ENCODE measurements at places on chromosomes 11 and 22.
A peak's percentile ranks its signal among the peaks of the same experiment; 100 is the strongest.

- peak; percentile 53 for DNase-seq
Observed at GRCh38 chr11:62054484-62055121, 69.2 kb upstream of the INCENP start.

- DNase-seq = peak; percentile 12
Observed at GRCh38 chr11:1738380-1738779, 12.0 kb downstream of the IFITM10 start.

DNA sequence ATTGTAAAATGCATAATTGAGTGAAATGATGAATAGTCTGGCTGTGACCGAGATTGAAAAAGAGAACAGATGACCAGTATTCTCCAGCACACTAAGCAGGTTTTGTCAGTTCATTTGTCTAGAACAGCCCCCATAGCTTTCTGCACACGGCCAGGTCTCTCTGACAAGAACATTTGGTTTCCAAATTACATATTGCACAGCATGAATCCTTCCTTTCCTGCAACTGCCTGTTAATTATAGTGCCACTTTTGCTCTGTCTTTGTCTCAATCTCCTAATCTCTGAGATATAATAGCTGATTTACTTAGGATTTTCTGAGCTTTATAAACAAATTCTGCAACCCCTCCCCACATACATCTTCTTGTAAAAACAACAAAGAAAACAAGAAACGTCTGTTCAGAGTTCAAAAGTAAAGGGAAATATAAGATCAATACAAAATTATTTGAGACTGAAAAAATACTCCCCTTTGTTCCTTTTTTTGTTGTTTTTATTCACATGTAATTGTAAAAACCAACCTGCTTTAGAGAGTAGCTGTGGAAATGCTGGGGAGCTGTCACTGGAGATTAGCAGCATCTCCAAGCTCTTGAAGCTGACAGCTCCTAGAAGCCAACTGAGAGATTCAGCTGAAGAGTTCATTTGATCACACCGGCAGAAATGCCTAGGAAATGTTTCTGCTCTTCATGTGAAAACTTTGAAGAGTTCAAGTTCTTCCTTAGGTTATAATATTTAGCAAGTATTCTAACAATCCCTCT lies 998.1 kb downstream of the DLG2 start:
- no peak for DNase-seq

GRCh38 chr11:65558930-65559509 lies 861 bp upstream of the LTBP3 start:
- no peak for DNase-seq

- DNase-seq = peak; percentile 63
Observed at GRCh38 chr22:23750714-23751440, at the start of gene ZNF70. Gene ZNF70 (minus strand): TSS chr22:23751112. CDS start chr22:23745140, 5,972 bp downstream.

DNA sequence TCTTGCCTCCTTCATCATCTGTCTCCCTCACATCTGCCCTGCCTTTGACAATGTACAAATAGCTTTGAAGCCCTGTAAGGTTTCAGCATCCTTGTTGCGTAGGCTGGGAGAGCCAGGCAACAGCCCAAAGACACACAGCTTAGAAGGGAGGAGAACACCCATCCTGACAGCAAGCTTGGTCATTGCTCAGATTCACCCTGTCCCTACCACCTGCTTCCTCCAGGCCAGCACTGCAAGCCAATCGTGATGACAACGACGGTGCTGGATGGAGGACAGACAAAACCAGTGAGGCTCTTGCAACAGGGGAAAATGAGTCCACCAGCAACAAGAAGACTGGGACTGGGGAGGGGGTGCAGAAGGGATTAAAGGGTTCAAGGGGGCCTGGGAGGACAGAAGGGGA lies 32.9 kb upstream of the CD5 start:
- no peak for DNase-seq

- no peak for DNase-seq
Observed at GRCh38 chr11:125279676-125280418, 115.3 kb downstream of the PKNOX2 start.

DNA sequence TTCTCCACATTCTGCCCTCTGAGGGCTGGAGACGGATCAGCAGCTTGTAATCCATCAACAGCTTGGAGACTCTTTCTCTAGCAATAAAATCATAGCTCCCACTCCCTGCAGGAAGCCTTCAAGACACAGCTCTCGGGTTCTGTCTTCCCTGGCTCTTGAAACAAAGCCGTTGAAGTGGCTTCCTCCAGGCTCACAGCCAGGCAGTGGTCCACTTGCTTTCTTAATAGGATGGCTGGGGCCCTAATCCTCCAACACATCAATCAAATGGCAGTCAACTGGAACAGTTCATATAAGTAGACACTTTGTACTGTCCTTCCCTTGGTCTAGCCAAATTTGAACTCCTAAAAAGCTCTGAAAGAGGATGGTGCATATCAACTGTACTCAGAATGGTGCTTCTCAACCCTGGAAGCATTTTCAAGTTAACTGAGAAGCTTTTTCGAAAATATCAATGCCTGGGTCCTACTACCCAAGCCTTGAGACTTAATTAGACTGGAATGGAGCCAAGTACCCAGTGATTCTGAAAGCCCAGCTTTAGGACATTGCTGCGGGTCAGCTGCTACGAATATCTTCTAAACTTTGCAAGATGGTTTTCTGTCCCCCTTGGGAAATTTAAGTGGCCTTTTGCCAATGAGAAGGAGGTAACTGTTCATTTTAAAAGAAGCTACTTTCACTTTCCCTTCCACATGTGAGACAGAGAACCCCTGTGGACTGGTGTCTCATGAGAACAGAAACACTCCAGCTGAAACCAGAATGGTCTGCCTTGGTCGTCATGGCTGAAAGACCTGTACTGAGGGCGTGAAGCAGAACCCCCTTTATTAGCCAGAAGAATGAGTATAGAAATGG lies 74.7 kb downstream of the SC5D start:
- peak; percentile 57 for DNase-seq

DNA sequence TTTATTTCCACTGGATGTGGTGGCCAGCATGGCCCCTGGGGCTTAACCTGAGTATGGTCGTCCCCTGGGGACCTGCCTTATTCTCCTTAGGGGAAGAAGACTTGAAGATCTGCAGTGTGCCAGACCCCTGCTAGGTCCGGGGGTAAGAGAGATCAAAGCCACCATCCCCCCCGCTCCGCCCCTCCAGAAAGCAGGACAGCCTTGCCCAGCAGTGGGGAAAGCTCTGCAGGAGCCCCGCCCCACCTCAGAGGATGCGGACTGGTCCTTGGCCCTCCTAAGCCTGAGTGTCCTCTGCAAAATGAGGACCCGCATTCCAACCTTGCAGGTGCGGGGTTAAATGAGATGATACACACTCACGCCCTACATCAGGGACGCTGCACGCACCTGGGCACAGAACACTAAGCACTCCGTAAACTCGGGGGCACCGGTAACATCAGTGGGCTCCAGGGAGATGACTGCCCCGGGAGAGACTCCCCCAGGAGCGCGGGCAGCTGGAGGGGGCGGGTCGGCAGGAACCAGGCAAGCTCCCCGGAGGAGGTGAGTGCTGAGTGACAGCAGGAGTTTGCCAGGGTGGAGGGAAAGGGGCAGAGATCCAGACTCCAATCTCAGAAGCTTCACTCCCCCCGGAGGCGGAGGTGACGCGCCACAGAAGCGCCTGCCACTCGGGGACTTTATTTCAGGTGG lies 564 bp upstream of the ANO1 start:
- no peak for DNase-seq

GRCh38 chr11:1937616-1938342 lies 9.4 kb upstream of the MRPL23 start:
- no peak for DNase-seq

DNA sequence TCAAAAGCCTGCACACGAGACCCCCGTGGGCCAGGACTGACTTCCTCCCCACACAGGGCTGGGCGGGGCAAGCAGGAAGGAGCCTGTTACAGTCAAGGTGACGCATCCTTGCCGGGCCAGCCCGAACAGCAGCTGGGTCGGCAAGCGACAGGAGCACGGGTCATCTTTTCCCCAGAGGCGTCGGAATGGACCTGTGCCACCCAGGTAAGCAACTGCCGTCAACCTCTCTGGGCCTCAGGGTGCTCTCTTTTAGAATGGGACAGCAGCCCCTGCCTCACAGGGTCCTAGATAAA lies at the start of gene CYTH4:
TSS of gene CYTH4 (plus strand) at position 124 of the 293 bp plus-strand sequence. CDS start at position 186, 62 bp downstream.
- DNase-seq = no peak

DNA sequence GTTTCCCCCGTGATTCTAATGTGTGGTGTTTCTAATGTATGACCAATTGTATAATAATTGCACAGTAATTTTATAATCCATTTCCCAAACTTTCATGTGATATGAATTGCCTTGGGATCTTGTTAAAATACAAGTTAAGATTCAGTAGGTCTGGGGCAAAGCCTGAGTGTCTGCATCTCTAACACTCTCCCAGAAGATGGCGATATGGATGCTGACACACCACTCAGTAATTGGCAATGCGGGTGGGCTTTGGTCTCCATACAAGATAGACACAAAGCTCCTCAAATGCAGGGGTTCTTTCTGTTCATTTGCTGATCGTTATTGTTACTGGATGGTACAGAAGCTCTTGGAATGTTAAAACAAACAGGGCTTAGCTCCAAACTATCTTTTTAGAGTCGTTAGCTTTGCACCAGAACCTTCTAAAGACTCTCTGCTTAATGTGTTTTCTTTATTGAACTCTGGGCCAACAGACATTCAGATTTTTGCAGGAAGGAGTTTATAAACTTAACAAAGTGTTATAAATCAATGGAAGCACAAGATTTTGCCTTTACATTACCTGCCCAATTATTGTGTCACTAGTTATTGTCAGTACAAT lies 45.4 kb upstream of the ANO3 start:
- DNase-seq = peak; percentile 17

DNA sequence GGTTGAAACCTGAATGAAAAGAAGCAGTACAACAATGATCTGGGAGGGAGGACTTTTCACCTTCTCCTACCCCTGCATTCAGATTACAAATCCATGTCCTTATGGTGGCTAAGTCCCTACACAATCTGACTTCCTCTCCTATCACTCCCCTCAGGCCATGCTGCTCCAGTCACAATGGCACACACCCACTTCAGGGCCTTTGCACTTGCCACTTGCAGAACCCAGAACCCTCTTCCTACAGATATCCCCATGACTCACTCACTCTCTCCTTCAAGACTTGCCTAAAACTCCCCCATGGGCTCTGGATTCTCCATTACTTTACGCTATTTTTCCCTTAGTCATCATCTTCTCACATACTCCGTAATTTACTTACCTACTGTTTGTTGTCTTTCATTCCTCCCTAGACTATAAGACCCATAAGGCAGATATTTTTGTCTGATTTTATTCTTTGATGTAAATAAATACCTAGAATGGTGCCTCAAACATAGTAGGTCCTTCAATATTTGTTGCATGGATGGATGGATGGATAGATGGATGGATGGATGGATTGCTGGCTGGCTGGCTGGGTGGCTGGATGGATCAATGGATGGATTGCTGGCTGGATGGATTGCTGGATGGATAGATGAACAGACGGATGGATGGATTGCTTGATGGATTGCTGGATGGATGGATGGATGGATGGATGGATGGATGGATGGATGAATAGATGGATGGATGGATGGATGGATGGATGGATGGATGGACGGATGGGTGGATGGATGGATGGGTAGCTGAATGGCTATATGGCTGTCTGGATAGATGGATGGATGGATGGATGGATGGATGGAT lies 94.7 kb upstream of the NAV2 start:
- no peak for DNase-seq

DNA sequence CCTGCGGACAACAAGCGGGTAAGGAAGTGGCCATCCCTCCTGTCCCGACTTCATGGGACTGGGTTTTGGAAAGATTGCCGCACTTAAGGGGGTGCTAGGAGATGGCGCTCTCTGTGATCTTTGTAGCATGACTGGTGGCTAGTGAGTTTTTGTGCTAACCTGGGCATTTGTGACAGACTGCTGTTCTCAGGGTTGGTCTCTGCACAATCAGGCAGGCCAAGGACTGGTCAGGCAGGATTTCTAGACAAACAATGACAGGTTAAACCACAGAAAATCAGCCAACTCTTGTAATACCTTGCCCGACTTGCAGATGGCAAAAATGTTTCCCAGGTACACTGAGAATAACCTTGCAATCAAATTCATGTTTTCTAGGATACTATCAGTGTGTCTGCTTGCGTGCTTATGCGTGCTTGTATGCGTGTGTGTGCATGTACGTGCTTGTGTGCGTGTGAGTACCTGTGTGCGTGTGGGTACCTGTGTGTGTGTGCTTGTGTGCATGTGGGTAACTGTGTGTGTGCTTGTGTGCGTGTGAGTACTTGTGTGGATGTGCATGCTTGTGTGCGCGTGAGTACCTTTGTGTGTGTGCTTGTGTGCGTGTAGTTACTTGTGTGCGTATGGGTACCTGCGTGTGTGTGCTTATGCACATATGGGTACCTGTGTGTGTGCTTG lies 25.6 kb upstream of the SORL1-AS1 start:
- DNase-seq = no peak

GRCh38 chr11:117226388-117227385 lies 5.2 kb downstream of the PCSK7 start:
- peak; percentile 73 for DNase-seq

DNA sequence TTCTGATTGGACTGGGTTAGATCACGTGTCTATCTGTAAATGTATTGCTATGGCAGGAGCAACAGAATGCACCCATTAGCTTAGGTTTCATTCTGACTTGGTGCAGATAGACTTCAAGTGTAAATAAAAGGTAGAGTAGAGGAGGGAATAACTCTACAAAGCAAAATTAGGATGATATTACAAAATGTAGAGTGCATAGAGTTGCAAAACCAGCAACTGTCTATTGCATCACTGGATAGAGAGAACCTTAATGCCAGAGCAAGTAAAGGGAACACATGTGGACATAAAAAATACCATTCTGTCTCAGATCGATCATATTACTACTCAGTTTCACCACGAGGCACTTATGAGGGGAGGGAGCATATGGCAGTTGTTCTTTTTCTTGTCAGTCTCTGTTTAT lies 22.0 kb upstream of the CAT start:
- DNase-seq = peak; percentile 41

- DNase-seq = no peak
Observed at GRCh38 chr11:62923601-62924411, 2.6 kb upstream of the CHRM1 start.

DNA sequence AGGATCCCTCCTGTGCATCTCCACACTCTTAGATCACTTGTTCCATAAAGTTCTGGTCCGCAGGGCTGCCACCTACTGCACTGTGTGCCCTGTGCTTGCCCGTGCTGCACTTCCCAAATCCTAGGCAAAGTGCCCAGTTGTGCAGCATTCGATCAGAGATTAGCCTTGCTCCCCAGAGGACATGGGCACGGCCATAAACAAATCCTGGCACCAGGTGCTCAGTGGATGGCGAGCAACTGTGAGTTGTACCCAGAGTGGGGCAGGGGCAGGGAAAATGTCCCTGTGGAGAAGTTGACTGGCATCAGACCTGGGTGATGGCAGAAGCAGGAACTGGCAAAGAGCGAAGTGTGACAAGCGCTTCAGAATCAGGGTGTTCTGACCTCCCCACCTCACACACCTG lies 4.7 kb downstream of the FADS2 start:
- DNase-seq = no peak

GRCh38 chr11:72239313-72239848 lies 4.6 kb downstream of the PHOX2A start:
- peak; percentile 33 for DNase-seq

All from LHCN-M2 (cell line).